Stimulated activated CD8-positive, alpha-beta memory T cell treated with anti-CD3 and anti-CD28 coated beads, Interleukin-15, amount 100 ng/mL, for 24 hours (primary cell): ENCODE measurements at places on chromosomes 2 and 18.

GRCh38 chr18:68461481-68462018 is 253.4 kb downstream of the TMX3 start:
- no peak for DNase-seq

DNA sequence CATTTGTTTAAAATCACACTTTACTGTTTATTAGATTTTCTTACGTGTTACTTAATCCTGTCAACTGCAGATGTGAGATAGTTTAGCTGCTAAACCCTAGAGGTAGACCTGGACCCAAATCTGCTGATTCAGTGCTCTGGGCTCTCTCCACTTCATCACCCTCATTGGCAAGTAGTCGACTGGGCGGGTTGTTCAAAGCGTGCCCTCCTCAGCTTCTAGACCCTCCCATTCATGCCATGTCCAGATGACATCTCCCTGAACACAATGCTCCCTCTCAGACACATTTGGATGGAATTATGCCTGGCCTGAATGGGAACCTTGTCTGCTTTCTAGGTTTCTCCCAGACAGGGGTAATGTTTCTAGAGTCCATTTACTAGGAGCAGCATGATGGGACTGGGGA is 43.7 kb downstream of the RPIA start:
- no peak for DNase-seq

DNA sequence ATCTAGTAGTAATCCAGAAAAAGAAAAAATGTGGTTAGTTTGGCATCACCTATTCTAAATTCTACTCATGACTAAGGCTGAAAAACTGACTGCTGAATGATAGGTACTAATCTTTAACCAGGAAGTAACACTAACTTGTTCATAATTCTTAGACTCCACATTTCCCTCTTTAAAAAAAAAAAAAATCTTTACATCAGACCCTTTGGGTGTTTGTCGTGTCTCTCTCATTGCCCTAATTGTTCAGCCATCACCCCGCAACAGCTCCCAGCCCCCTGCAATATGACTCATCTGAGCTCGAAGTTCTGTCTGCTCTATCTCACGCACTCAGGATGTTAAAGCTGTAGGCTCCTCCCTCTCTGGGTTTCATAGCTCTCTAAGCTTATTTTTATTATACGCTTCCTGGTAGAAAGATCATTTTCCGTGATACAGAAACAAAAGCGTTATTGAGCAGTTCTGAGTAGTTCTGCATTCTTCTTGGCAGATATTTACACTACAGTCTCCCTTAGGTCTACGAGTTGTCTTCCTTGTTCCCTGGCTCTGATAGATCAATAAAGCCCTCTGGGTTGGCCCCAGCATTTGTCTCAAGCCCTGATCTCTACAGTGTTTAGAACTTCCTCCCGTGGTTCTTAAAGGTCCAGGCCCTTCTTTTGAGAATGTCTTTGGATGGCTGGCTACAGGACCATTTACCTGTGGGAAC is 95.6 kb downstream of the TNFRSF11A start:
- DNase-seq: peak; percentile 11

GRCh38 chr2:98908931-98909316 is 27.1 kb downstream of the CRACDL start:
- no peak for DNase-seq

DNA sequence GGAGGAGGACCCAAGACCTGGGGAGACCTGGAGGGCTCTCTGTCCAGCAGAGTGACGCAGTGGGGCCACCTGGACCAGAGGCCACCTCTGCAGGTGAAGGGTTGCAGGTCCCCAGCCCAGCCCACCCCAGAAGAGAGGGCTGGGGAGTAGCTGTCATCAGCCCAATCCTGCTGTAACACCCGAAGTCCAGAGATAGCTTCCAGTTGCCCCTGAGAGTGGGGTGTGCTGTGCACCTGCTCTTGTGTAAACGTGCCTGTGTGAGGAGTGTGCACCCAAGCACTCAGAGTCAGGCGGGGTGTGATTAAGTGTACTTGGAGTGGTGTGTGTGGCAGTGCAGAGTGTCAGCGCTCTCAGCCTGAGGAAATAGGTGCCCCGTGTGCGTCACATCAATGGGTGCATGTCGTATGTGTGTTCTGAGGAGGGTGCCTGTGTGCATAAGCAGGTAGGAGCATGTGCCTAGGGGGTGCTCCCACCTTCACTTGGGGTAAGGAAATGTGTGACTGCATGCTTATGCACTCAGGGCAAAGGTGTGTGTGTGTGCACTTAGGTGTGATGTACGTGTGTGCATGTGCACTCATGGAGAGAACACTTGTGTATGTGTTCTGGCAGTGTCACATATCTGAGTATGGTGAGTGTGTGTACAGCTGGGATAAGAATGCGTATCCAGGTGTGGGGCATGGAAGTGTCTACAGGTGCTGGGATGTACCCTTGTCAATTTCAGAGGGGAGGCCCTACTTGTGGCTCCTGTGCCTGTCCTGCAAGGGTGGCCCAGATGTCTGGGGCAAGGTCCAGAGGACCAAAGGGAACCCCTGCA is 672 bp downstream of the ATP6V1B1 start:
- no peak for DNase-seq

- no peak for DNase-seq
Observed at GRCh38 chr2:71662665-71663394, 209.5 kb downstream of the DYSF start.

GRCh38 chr18:75164479-75164878 is 44.5 kb downstream of the PTGR3 start:
- no peak for DNase-seq
